ENCODE measurements at places on chromosomes 13 and 19.

- no peak for DNase-seq
These were observed 14.7 kb downstream of the CCDC169 start for GRCh38 chr13:36282821-36283432.

GRCh38 chr13:32911506-32911905 lies 104.7 kb upstream of the KL start:
- DNase-seq = no peak

- no peak for DNase-seq
These were observed 75.0 kb upstream of the OXGR1 start for GRCh38 chr13:97069050-97069815.

DNA sequence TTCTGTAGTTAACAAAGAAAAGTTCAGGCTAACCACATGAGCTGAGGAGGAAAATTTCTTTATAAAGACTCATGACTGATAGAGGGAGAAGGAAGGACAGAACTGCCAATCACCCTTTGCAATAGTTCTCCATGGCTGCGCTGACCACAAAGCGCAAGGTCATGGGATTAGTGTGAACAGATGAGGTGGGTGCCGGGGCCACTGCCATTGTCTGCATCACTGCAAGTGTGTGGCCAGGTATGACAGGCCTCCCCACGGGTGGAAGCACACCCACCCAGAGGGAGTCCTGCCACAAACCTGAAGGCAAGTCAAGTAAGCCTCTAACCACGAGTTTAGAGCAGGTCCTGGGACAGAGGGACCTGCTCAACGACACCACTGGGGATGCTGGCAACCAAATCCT lies 128.1 kb downstream of the TUBA3C start:
- no peak for DNase-seq

GRCh38 chr13:20714563-20715329 lies 11.2 kb downstream of the IL17D start:
- DNase-seq = no peak

DNA sequence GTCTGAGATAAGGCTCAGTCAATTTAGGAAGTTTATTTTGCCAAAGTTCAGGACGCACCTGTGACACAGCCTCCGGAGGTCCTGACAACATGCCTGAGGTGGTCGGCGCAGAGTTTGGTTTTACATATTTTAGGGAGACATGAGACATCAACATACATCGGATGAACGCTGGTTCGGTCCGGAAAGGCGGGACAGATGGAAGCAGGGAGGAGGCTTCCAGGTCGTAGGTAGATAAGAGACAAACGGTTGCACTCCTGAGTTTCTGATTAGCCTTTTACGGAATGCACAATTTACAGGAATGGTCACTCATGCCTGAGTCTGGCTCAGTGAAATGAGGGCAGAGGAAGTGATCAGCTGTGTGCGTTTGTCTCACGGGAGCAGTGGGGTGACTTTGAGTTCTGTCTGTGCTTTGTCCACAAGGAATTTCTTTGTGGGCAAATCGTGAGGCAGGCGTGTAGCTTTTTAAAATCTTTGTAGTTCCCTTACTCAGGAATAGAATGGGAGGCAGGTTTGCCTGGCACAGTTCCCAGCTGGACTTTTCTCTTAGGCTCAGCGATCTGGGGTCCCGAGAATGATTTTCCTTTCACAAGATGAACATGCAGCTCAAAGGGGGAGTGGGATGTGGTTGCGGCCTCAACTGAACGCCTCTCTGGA lies 36.2 kb downstream of the C13orf46 start:
- no peak for DNase-seq

- DNase-seq = no peak
These were observed 4.4 kb downstream of the AKT2 start for GRCh38 chr19:40280608-40281221.

GRCh38 chr19:6778386-6778785 lies 5.9 kb downstream of the VAV1 start:
- DNase-seq = no peak

Data from stimulated activated CD8-positive, alpha-beta memory T cell treated with anti-CD3 and anti-CD28 coated beads, Interleukin-4, amount 100 ng/mL, for 1 hour (primary cell).